ENCODE measurements at places on chromosomes 4 and X.
A peak's percentile ranks its signal among the peaks of the same experiment; 100 is the strongest.

- DNase-seq = peak; percentile 93
Observed at GRCh38 chrX:39755143-39756032, 342.4 kb downstream of the BCOR start.

DNA sequence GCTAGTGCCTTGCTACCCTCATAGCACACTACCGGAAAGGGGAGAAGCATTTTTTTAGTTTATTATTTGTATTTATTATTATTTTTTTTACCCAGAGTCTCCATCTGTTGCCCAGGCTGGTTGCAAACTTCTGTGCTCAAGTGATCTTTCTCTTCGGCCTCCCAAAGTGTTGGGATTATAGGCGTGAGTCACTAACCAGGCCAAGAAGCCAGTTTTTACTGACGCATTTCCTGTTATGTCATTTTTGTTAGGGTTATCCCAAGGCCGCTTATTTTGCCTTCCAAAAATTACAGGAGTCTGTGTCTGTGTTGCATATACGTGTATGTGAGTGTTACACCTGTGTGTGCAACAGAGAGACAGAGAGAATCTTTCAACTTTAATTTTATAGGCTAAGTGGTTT, 404.5 kb downstream of the GBA3 start:
- DNase-seq = peak; percentile 58

GRCh38 chr4:56283375-56283774, 103.9 kb downstream of the AASDH start:
- no peak for DNase-seq

GRCh38 chr4:970854-971520, 2.4 kb downstream of the DGKQ start:
- DNase-seq = no peak

- DNase-seq = peak; percentile 44
Observed at GRCh38 chr4:155966731-155967395, 13.2 kb upstream of the CTSO start.

DNA sequence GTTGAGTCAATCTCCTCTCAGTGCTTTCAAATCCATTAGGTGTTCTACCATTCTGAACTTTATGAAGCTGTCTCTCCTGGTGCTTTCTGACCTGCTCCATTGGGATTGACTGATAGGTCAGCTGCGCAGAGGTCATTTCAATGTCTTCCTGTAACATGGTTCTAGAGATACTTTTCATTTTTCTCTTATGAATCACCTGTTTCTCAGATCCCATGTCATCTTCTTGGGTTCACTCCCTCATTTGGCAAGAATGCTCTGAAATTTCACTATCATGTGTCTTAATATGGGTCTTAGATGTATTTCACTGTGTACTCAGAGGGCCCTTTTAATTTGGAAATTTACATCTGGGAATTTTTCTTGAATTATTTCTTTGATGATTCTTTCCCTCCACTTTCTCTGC, 13.8 kb upstream of the PGM2 start:
- DNase-seq = peak; percentile 67

DNA sequence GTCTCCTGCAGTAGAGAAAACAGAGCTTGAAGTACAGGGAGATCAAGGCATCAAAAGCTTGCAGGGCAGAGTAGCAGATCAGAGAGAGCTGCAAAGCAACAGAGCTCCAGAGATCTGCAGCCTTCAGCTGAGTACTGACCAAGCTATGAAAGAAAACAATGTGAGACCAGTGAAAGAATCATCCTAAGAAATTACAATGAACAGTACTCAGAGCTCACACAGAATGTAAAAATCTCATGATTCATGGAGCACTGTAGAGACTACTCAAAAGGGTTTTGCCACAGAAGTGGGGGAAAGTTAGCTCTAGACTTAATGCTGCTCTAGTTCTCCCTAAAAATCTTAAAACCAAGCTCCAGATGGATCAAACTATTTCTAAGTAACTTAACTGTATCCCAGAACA, 80.0 kb upstream of the MAB21L2 start:
- peak; percentile 24 for DNase-seq

GRCh38 chr4:65482410-65482809, 187.9 kb downstream of the EPHA5 start:
- DNase-seq = no peak

DNA sequence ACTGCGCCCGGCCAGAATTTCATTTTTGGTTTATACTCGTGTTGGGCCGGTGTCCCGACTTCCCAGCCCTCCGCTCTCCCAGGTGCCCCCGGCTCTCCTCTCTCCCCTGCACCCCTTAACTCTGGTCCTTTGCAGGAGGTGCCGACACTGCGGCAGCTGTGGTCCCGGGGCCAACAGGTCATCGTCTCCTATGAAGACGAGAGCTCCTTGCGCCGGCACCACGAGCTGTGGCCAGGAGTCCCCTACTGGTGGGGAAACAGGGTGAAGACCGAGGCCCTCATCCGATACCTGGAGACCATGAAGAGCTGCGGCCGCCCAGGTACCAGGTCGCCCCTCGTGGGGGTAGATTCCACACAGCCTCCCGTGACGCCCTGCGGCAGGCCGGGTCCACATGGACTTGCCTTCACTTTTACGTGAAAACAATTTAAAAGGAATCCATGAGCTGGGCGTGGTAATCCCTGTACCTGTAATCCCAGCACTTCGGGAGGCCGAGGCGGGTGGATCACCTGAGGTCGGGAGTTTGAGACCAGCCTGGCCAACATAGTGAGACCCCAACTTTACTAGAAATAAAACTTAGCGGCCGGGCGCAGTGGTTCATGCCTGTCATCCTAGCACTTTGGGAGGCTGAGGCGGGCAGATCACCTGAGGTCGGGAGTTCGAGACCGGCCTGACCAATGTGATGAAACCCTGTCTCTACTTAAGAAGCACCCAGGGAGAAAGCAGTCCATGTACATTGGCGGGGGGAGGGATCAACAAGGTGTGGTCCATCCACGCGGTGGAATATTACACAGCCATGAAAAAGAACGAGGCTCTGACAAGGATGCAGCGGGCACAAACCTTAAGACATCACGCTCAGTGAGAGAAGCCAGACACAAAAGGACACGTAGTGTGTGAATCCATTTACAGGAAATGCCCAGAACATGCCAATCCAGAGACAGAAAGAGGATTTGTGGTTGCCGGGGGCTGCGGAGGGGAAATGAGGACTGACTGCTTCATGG, 12.0 kb downstream of the PLCXD1 start:
- no peak for DNase-seq

DNA sequence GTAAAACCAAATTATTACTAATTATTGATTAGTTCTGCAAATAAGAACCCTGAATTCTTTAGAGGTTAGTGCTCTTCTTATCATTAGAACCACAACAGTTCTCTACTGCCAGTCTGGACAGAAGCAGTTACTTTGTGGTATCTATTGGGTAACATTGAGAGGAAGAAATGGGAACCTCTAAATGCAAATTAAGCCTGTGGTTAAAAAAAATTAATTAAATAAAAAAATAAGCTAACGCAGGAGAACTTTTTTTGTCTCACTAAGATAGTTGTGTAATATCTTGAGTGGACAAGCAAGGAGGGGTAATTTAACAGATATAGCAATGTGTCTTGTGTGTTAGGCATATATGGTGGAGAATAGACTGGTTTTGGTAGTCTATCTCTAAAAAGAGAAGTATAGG, 32.9 kb upstream of the TET2 start:
- no peak for DNase-seq

- no peak for DNase-seq
Observed at GRCh38 chr4:175671491-175671934, 140.6 kb downstream of the GPM6A start.

DNA sequence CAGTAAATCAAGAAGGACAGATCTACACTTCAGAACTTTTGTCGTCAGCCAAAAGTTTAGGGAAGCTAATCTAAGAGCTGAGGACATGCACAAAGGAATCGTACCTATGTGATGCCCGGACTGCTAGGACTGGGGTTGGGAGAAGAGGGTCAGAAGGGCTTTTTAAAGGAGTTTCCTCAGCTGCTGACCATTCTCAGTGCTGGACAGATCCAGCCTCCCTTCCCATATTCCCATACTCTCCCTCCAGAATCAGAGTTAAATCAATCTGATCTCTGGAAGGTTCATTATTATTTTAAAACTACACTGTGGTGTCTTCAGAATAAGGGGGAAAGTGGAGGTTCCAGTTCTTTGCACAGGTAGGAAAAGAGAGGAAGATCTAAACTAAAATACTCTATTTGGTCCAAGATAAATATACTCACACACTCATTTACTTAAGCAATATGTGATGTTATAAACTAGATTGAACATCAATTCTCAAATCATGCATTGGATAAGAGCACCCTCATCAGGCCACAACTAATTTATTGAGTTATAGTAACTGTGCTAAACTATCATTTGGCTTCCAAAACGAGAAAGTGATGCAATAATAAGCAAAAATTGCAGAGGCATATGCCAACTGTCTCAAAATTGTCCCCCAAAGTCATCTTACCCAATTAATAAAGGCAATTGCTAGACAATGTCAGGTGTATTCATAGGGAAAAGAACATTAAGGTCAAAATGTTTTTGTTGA, 124.7 kb downstream of the HNRNPD start:
- no peak for DNase-seq

DNA sequence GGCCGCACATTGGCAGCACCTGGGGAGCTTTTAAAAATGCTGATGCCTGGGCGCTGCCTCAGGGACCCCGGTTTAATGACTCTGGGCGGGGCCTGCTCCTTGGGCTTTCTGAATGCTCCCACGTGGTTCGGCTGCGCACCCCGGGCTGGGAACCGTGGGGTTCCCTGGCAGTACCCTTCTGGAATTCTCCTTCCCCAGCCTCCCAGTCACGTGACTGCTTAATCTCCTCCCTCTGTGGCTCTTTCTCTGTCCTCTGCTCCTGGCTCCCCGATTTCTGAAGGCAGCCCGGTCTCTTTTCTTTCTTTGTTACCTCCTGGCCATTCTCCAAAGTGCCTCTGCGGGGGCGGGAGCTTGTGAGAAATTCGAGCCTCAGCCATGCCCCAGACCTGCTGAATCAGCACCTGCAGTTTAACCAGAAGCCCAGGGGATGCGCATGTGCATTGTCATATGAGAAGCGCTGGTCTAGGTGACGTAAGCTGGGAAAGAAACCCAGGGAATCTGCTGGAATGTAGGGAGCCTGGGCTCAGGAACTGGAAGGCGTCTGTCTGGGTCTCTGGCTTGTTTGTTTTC, 16.6 kb downstream of the CLCN4 start:
- DNase-seq = peak; percentile 77

GRCh38 chrX:129661369-129661768, 6.6 kb upstream of the APLN start:
- no peak for DNase-seq

GRCh38 chr4:140633124-140633523, 64.4 kb upstream of the UCP1 start:
- DNase-seq = no peak

GRCh38 chr4:87851953-87852352, 19.2 kb downstream of the MEPE start:
- no peak for DNase-seq

- DNase-seq = peak; percentile 36
Observed at GRCh38 chrX:107978707-107979307, 3.4 kb downstream of the TEX13B start.

- DNase-seq = no peak
Observed at GRCh38 chr4:64857815-64858214, 448.6 kb upstream of the TECRL start.

GRCh38 chr4:186039697-186040096, 29.3 kb upstream of the TLR3 start:
- DNase-seq = no peak

DNA sequence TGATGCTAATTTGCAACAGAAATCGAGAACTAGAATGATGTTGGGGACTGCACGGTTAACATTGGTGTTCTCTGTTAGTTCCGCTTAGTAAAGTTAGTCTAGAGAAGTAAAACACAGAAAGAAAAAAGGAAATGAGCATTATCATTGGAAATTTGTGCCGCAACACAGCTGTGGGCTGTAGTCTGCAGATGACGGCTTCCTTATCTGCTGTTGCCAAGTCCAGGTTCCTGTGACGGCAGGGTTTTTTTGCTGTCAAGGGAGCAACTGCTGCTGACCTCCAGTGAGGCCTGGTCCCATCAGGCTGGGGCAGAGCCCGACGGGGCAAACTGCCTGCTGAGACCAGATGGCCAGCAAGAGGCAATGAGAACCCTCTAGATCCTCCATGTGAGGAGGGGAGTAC, 38.9 kb upstream of the PHEX start:
- DNase-seq = no peak

DNA sequence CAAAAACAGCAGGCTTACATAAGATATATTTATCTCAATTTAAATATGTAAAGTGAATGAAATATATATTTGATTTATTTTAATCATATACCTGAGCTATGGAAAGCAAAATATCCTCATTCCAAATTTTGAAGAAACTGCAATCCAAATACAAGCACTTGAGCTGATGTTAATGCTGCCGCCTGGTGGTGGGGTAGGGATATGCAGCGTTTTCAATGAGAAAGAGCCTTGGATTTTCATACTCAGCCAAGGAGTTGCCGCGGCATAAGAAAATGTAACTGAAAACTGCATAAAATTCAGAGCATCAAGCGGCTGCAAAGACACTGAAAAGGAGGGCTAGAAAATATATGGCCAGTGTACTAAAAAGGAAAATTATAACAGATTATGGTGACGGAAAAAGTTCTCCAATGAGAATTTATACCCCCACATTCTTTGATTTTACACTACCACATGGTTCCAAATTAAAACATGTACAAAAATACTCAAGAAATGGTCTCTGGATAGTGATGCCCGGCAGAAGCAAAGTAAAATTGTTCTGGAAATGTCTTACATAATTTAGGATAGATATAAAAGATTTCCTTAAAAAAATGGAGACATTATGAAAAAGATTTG, 660.3 kb upstream of the PITX2 start:
- peak; percentile 53 for DNase-seq

DNA sequence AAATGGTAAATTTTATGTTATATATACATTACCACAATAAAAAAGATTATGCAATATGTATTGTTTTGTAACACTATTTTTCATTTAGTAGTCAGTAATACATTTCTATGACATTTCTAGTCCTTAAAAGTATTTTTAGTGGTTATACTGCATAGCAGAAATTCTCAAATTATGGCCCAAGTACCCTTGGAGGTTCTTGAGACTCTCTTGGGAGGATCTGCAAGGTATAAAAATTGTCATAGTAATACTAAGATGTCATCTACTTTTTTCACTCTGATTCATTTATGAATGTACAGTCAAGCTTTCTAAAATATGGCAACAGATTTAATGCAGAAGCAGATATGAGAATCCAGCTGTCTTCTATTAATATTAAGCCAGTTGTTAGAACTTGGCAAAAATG, 138.6 kb upstream of the NAP1L5 start:
- DNase-seq = no peak

GRCh38 chr4:157521906-157522305, 301.4 kb downstream of the GRIA2 start:
- DNase-seq = no peak

- DNase-seq = no peak
Observed at GRCh38 chr4:15901007-15901406, 37.5 kb downstream of the FGFBP1 start.

- DNase-seq = no peak
Observed at GRCh38 chr4:76757418-76757939, 140.5 kb downstream of the SOWAHB start.

- DNase-seq = no peak
Observed at GRCh38 chr4:108166038-108166437, 2.7 kb downstream of the LEF1 start.

GRCh38 chrX:119503484-119503861, 35.2 kb downstream of the SLC25A5 start:
- DNase-seq = peak; percentile 91

Data from AG10803 (cell line).